Suprapubic skin (tissue), 4 donors: ENCODE measurements at places on chromosomes 3 and 15. TPM values are rescaled to one million over a fixed set of nuclear protein-coding genes. Genes with fewer than 3 reads are reported as not detected.

Gene C2CD4A
- 0.62 TPM for total RNA-seq

Gene XIRP1
- total RNA-seq: not detected

Gene GRK7
- total RNA-seq: 1.2 TPM

Gene CCDC13
- not detected for total RNA-seq

Gene MED12L
- total RNA-seq: 0.80 TPM

Gene HEXA
- 36.6 TPM for total RNA-seq

Gene FSIP1
- 0.21 TPM for total RNA-seq

Gene PP2D1
- total RNA-seq: not detected

Gene ANKUB1
- total RNA-seq: not detected

Gene UBAP1L
- 4.7 TPM for total RNA-seq
